DMS153 (cell line): ENCODE measurements at places on chromosomes 13 and 19.

GRCh38 chr19:7636317-7636690 lies 606 bp upstream of the STXBP2 start:
- DNase-seq, result no peak

DNA sequence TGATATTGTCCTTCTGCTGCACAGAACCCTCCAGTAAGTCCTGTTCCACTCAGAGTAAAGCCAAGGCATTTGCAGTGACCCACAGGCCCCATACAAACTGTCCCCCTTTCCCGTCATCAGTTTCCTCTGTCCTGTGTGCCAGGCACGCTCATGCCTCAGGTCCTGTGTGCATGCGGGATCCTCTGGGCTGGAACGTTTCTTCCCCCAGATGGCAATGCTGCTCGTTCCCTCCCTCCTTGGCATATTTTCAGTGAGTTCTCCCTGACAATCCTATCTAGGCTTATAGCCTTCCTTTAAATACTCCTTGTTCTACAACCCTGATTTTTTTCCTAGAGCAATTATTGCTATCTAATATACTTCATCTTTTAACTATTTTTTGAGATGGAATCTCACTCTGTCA lies 5.7 kb downstream of the OPA3 start:
- DNase-seq, result no peak

DNA sequence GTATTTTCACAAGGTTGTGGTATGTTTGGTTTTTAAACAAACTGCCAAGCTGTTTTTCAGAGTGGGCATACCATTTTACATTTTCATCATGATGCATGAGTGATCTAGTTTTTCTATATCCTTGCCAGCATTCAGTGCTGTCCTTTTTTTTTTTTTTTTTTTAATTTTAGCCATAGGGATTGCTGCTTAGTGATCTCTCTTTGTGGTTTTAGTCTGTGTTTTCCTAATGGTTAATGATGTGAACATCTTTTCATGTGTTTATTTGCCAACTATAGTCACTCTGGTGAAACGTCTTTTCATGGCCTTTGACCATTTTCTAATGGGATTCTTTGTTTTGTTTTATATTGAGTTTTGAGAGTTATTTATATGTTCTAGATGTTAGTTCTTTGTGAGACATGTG lies 59.7 kb downstream of the SHISA2 start:
- DNase-seq, result no peak

DNA sequence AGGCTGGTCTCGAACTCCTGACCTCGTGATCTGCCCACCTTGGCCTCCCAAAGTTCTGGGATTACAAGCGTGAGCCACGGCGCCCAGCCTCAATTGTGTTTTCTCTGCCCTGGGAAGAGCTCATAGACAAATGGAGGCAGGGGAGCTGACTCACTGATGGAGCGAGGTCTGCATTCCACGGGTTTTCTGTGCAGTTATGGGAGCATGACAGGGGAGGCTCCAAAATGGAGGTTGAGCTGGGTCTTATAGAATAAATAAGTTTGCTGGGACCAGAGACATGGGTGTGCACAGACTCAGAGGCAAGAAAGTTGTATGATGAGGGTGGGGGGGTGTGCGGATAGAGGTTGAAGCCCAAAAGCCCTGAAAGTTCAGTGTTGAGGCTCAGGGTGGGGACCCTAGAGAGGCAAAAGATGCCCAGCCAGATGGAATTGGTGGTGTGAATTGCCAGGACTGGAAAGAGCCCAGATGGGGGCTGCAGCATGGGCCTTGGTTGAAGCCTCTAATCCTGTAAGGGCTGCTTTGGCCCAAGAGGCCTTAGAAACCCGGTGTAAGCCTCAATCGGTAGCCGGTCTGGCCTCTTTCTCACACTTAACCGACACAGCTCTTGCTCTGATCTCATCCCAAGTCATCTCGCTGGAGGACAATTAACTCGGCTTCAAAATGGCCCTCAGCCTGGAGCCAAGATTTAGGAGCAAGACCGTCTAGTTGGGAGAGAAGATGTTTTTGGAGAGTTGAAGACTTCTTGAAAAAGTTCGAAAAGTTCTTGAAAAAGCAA lies 1.9 kb downstream of the TPM4 start:
- no peak for DNase-seq

- DNase-seq, result no peak
Observed at GRCh38 chr19:34577056-34577455, 95.5 kb downstream of the WTIP start.

DNA sequence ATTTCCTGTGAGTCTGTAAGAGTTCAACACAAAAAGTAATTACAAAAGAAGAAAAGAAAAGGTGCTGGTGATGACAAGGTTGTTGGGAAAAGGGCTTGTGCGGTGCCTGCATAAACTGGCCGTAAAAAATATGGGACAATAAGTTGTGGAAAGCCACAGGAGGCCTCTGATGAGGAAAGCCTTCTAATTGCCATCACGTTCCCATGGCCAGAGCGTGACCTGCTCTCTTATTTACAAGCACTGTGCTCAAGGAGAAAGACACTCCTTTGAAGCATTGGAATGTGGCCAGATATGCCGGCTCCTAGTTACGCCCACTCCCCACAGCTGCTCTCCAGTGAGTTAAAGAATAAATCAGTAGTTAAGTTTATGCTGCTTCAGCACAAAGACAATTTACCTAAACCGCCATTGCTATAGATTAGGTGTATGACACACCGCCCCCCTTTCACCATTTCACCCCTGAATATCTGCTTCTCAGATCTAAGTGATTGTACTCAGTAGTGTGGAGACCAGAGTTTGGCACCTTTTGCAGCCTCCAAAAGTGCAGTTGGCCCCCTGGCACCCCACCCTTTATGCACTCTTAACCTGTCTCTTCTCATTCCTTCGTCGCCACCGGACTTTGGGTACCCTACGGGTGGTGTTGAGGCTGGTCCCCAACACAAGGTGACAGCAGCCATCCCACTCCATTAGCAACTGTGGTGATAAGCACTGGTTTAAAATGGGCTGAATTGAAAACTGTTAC lies 8.1 kb upstream of the PGLYRP1 start:
- DNase-seq, result no peak

DNA sequence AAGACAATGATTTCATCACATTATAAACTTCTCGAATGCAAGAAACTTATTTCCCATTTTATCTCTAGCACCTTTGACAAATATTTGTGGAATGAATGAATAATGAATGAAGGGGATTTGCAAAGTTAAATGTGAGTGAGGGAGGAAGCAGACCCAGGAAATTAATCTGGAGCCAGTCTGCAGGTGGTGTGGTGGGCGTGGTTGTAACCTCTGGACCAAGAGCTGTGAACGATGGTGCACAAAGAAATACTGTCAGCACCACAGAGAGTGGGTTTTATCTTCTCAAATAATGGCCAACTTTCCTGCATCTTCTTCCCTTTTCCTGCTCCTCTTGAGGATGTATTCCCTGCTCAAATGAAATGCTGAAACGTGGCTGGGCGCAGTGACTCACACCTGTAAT lies 11.0 kb upstream of the ZNF792 start:
- no peak for DNase-seq

DNA sequence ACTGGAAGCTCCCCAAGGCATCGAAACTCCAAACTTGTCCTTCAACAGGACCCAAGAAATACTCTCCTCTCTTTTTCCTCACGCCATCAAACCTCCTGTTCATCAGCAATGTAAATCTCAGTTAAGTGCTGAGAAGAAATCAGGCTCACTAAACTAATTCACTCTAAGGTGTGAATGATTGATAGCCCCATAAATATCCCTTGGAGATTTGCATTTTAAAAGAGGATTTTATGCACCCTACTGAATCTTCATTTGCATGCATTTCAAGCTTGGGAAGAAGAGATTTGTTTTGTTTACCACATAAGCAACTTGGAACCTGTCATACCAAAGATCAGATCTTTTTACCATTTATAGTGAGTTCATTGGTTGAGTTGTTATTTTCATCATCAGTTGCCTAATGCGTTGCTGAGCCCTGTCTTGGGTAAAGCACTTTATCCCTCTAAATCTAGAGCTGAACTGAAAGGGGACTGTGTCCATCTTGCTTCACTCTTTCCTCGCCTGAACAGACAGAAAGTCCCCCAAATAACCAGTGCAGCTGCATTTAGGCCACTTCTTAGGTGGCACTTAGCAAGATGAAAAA lies 40.2 kb upstream of the GSX1 start:
- no peak for DNase-seq

DNA sequence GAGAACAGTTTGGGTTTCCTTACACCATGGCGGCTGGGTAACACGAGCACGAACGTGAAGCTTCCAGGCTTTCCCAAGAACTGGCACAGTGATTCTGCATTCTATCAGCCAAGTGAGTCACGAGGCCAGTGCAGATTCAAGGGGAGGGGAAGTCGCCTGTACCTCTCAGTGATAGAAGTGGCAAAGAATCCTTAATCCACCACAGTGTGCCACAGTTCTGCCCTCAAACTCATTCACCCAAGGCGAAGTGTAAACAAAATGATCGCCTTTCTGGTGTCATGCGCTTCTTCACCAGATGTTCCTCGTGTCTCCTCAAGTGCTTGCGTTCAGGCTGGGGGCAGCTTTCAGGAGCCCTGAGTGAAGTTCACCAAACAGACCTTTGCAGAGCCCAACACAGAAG lies 24.9 kb upstream of the AMER2 start:
- no peak for DNase-seq

GRCh38 chr19:57802269-57802668 lies 12.4 kb downstream of the ZNF552 start:
- no peak for DNase-seq

DNA sequence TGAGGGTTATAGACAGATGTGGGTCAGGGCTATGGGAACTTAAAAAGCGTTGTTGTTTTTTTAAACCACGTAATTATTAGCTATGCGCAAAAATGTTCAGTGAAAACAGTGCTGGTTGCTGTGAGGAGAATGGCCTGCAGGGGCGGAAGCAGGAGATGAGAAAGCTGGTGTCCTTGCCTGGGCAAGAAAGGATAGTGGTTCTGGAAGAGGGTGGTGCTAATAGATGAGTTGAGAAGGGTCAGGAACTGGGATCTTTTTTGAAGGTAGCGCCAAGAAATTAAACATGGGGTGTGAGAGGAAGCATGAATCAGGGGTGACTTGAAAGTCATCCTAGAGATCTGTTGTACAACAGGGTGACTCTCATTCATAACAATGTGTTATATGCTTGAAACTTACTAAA lies 4.8 kb upstream of the SMG9 start:
- DNase-seq, result no peak

DNA sequence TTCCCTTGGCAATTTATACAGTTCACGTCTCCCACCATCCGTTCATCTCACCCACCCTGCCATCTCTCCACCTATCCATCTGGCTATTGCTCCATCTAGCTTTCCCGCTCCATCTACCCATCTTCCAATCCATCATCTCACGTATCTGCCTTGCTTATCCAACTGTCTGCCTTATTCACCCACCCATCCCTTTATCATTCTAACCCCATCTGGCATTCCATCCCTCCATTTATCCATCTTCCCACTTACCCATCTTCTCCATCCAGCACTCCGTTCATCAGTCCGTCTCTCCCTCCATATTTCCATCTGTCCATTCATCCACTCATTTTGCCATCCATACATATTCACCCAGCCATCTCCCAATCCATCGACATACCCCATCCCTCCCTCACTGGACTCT lies 10.0 kb downstream of the RPS16 start:
- no peak for DNase-seq

DNA sequence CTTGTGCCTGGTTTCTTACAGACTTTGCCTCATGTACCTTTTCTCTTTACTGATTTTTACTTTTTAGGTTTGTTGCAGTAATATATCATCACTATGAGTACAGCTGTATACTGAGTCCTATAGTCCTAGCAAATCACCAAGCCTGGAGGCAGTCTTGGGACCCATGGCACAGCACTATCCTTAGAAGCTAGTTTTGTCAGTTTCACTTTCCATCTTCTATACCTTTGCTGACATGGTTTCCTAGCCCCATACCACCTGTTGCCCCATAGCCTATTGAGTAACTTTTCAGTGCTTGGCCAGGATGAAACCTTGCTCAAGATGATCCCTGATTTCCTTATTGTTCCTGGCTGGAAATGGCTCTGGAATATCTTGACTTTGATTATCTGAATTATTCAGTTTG lies 826.4 kb downstream of the GPC5 start:
- DNase-seq, result no peak

GRCh38 chr13:101916108-101916774 lies 463.8 kb downstream of the ITGBL1 start:
- DNase-seq, result peak; percentile 61

DNA sequence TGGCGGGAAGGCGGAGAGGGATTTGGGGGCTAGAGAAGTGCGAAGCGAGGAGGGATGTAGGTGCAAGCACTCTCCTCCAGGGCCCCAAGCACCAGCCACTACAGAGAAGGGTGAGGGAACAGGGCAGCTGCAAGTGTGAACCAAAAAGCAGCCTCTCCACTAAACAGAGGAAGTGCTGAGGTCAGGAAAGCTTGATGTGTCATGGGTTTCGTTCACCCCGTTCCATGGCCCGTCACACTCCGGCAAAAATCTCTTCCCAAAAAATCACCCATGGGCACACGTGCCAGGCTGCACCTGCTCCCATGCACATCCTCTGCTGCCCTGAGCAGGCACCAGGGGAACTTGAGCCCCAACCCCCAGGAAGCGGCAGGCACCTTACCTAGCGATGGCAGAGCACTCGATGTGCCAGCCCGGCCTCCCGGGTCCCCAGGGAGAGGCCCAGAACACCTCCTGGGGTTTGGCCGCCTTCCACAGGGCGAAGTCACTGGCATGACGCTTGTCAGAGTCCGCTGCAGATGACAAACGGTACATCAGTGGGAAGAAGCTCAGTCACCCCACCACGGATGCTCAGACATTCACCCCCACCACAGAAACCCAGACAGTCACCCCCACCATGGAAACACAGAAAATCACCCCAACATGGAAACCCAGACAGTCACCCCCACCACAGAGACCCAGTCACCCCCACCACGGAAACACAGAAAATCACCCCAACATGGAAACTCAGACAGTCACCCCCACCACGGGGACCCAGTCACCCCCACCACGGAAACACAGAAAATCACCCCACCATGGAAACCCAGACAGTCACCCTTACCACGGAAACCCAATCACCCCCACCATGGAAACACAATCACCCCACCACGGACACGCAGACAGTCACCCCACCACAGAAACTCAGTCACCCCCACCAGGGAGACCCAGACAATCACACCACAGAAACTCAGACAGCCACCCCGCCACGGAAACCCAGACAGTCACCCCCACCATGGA lies 29.0 kb downstream of the CARS2 start:
- DNase-seq, result no peak

- no peak for DNase-seq
Observed at GRCh38 chr19:632579-633067, 714 bp downstream of the POLRMT start.

GRCh38 chr19:27773318-27774094 lies 1439.4 kb downstream of the UQCRFS1 start:
- DNase-seq, result no peak

GRCh38 chr13:32116210-32116609 lies 84.6 kb downstream of the FRY start:
- no peak for DNase-seq

- no peak for DNase-seq
Observed at GRCh38 chr13:94209117-94209516, 270.4 kb downstream of the DCT start.

- DNase-seq, result no peak
Observed at GRCh38 chr19:51507640-51508058, 6.0 kb upstream of the SIGLEC12 start.
